ENCODE measurements at places on chromosomes 6 and 20.

DNA sequence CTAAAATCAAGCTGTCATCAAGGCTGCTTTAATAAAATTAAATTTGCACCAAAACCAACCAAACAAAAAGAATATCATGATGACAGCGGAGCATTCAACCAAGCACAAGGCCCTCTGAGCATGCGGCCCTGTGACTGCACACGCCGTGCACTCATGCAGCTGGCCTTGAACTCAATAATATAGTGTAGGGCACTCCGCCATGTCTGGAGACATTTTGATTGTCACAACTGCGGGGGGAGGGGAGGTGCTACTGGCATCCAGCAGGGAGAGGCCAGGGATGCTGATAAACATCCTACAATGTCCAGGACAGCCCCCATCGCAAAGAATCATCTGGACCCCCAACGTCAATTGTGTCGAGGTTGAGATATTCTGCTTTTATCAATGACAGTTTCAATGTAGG, 9.7 kb downstream of the MOCS3 start:
- no peak for DNase-seq

- peak; percentile 69 for DNase-seq
These were observed at the start of gene FAM210B for GRCh38 chr20:56358600-56359211. Gene FAM210B, plus strand, starts transcription at chr20:56358974. Its CDS starts 32 bp downstream, at chr20:56359006.

DNA sequence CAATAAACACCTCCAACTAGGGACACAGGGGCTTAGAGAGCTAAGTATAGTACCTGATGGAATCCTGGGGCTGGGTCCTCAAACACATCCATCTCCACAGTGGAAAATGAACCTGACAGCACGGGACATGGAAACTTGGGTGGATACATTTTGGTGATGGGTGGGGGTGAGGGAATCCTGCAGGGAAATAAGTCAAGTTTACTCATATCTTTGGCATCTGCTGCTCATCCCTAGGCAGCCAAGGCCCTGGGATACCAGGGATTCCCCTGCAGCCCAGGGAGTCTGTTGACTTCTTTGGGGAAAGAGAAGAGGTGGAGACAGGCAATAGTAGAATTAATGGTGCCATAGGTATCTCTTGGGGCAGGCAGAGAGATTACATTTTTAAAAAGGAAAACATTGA, 6.6 kb downstream of the APOBEC2 start:
- no peak for DNase-seq

GRCh38 chr6:113629256-113629655, 227.9 kb upstream of the MARCKS start:
- no peak for DNase-seq

DNA sequence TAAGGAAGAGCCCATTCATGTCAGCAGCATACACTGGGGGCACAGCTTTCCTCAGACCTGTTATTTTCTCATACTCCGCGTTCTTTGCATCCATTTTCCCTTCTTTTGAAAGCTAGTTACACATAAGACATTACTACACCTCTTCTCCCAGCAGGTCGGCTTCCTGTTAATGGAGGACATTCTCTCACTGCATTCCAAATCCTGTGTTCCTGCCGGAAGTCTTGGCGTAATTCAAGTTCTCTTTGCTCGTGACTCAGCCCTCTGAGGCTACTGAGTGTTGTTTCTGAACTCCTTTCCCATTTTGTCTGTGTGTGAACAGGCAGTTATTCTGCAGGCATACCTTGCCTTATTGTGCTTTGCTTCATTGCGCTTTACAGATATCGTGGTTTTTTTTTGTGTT, 97.5 kb upstream of the ZBTB24 start:
- no peak for DNase-seq

DNA sequence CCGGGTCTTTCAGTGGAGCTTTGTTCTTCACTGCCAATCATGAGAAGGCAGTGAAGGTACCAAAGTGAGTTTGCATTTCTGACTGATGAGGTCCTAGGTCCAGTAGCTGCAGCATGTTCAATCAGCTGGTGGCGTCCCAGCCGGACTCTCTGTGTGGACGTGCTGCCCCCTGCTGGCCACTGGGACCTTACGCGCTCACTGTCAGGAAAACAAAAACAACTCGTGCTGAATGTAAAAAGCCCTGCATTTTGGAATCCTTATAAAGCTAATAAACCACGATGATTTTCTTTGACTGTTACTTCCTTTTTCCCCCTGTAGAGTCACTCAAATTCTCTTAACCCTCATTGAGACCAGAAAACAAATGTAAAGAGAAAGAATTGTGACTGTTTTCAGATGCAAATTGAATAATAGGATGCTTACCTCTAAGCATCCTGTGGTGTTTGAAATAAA, 4.9 kb upstream of the CD24 start:
- DNase-seq, result peak; percentile 59

- no peak for DNase-seq
These were observed 102.7 kb upstream of the SASH1 start for GRCh38 chr6:148239801-148240460.

DNA sequence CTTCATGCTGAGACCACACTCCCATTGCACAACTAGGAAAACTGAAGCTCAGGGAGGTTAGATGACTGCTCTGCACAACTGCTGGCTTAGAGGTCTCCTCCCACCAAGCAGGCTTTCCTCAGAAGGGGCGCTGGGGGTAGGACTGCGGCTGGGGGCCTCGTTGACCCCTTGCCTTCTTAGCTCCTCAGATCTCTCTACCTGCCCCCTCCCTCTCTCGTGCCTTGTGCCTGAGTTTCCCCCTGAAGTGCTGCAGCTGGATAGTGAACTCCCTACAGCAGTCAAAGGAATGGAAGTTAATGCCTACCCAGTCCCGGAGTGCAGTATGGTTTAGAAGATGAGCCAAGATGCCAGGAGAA, 149.8 kb downstream of the GRM4 start:
- DNase-seq, result no peak

DNA sequence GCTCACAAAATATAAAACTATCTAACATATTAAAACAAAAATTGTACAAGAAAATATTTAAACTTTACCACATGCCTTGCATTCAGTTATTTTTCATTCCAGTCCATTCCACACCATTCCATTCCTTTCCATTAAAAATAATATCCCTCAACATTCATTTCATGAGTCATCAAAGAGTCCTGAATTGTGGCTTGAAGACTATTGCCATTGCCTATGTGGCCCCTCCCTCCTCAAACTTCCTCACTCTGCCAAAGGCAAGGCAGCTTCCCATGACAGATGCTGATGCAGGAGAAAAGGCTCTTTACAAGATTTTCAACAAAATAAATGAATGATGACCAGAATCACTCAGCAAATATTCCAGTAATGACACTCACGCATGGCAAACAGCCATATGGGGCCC, 31.7 kb downstream of the IL20RA start:
- no peak for DNase-seq

DNA sequence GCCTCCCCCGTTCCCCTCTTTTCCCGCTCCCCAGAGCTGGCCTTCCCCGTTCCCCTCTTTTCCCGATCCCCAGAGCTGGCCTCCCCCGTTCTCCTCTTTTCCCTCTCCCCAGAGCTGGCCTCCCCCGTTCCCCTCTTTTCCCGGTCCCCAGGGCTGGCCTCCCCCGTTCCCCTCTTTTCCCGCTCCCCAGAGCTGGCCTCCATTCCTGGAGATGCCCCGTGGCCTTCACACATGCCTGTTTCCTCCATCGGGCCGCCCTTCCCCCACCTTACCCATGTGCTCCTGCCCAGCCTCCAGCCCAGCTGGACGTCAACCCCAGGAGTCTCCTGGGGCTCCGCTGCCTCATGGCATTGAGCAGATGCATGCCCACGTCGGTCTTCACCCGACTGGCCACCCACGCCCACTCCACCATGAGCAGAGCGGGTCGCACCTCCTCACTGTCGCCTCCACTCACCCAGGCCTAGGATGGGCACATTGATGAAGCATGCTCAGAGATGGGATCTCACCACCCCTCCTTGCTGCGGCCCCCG, 8.3 kb downstream of the SS18L1 start:
- DNase-seq, result no peak

- DNase-seq, result no peak
These were observed 22.5 kb downstream of the SUMO4 start for GRCh38 chr6:149422581-149422980.

GRCh38 chr6:81204731-81205130, 547.8 kb downstream of the TENT5A start:
- DNase-seq, result no peak

GRCh38 chr6:1613688-1614447, 4.2 kb downstream of the FOXC1 start:
- no peak for DNase-seq

DNA sequence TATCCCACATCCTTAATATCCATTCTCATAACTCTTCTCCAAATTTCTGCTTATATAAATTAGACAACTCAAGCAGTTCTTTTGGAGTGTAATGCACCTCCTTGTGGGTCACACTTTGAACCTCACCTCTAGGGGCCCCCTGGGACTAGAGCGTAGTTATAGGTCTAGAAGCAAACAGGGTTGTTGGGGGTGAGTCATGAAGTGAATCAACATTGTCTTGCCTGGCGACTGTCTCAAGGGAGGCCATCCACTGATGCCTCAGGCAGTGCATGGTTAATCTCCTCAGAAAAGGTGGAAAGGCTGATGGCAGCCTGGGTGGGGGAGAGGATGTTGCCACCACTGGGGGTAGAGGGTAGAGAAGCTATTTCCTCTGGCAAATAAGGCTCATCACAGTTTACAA, 129.1 kb downstream of the TNFRSF21 start:
- no peak for DNase-seq

DNA sequence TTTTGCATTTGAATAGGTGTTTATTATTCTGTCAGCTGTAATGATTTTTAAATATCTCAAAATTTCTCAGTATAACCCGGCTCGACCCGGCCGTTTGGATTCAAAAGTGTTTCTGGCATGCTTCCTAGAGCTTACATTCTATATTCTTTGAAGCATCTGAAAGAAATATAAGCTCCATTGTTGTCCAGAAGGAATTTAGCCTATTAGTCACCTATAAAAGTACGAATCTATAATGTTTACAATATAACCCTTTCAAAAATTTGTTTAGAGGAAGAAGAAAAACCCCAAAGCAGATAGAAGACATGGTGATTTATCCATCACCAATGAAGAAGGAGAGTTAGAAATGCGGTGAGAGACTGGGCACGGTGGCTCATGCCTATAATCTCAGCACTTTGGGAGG, 22.3 kb upstream of the HECA start:
- no peak for DNase-seq

DNA sequence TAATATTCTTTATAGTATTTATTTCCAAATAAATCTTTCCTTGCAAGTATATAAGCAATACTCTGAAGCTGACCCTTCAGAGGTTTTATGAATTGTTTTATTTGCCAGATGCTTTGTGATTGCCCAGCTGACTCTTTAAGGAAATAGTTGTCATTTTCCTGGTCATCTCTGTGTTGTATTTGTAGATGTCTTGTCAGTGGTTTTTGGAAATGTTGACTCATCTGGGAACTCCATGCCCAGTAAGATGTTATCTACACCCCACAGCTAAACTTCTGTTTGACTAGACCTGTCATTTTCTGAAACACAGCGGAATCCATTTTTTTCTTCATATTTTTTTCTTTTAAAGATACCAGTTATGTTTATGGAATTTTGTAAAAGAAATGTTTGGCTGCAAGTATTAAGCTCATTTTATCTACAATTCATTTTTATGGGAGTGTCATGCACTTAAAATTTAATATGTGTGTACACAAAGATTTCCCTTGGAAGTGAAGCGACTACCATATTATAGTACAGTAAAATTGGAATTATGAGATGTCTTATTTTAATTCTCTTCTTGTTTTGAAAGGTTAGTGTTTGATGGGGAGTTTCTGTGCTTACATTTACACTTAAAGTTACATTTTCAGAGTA, 491.0 kb downstream of the NKAIN2 start:
- DNase-seq, result no peak

DNA sequence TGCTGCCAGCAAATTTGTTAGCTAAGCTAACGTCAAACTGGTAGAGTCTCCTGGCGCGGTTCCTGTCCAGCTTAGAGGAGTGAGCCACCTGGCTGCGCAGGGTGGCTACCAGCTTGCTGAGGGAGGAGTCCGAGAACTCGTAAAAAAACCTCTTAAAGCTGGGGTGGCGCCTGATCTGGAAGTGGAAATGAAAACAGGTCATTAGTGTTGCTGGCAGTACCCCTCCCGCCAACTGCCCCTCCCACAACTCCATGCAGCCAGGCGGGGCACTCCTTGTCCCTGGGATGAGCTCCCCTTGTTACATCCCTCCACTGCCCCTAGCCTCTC, 17.3 kb downstream of the BNIP5 start:
- DNase-seq, result no peak

- DNase-seq, result no peak
These were observed 112.8 kb downstream of the ARID1B start for GRCh38 chr6:156889986-156890385.

DNA sequence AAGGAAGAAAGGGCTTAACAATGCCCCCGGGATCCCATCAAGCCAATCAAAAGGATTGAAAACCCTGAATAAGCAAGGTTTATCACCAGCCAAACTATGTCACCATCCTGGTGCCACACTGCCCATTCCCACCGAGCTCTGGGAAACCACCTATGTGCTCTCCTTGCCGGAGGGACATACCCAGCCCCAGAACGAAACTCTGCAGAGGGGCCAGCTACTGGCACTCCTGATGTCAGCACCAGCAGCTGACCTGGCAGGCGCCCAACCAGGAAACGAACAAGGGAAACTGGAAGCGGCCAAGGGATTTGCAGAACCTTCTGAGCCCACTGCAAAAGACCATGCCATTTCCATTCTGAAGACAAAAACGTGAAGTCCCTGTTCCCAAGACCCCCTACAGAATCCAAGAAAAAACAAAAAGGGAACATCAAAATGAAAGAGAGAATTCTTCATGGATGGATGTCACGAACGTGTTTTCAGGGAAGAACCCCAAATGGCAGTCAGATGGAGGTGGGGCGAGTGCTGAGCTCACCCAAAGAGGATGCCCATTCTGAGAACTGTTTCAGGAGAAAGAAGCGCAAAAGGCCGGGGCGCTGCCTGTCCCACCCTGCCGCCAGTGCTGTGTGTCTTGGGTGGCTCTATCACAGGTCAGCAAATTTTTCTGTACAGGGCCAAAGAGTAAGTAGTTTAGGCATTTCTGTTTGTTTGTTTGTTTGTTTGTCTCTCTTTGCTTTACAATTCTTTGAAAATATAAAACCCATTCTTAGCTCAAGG, 305.2 kb downstream of the ESR1 start:
- DNase-seq, result no peak

DNA sequence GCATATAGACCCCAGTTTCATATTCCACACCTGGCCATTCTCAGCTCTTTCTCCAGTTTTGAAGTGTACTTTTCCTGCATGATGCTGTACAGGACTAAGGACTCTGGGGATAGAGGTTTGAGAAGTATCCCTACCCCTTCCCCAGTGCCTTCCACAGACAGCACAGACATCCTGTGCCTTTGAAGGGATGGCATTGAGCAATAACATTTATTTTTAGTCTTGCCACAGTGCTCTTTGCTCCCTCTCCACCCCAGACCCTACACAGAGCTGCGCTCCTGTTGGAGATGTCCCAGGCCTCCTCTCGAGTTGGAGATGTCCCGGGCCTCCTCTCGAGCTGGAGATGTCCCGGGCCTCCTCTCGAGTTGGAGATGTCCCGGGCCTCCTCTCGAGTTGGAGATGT, 275.8 kb downstream of the FARS2 start:
- DNase-seq, result no peak

GRCh38 chr6:12480379-12480778, 190.2 kb downstream of the EDN1 start:
- DNase-seq, result no peak

Data from T follicular helper cell (primary cell).